ENCODE measurements at places on chromosomes 11 and 22.

- no peak for DNase-seq
These were observed 1.3 kb upstream of the MLC1 start for GRCh38 chr22:50086526-50086925.

DNA sequence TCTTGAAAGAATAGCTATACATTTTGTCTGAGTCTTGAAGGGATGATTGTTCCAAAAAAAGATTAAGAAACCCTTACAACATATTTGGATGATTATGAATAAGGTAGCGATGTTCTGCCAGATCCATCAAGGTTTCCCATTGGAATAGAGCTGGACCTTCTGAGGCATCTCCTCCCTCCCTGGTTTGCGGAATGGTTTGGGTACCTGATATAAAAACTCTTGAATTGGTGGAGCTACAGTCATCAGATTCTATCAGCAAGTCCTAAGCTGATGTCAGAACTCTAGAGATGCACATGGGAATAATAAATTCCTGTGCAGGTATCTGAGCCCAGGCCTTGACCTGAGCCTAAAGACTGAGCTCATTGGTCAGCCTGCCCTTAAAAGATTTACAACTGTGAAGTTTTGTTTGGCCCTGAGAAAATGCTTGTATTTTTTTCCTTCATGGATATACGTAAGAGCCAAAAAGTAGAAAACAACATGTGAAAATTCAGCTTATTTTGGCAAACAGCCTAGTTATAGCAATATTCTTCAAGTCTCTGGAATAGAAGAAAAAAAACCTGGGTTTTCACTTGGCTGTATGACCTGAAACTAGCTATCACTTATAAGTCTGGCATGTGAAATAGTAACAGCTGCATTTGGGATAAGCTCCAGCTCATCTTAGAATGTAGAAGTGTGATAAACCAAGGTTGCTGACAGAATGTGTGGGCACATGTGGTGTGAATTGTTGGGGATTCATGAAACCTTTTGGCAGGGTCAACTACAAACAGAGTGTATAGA is 265.7 kb upstream of the CTSC start:
- DNase-seq: peak; percentile 78

DNA sequence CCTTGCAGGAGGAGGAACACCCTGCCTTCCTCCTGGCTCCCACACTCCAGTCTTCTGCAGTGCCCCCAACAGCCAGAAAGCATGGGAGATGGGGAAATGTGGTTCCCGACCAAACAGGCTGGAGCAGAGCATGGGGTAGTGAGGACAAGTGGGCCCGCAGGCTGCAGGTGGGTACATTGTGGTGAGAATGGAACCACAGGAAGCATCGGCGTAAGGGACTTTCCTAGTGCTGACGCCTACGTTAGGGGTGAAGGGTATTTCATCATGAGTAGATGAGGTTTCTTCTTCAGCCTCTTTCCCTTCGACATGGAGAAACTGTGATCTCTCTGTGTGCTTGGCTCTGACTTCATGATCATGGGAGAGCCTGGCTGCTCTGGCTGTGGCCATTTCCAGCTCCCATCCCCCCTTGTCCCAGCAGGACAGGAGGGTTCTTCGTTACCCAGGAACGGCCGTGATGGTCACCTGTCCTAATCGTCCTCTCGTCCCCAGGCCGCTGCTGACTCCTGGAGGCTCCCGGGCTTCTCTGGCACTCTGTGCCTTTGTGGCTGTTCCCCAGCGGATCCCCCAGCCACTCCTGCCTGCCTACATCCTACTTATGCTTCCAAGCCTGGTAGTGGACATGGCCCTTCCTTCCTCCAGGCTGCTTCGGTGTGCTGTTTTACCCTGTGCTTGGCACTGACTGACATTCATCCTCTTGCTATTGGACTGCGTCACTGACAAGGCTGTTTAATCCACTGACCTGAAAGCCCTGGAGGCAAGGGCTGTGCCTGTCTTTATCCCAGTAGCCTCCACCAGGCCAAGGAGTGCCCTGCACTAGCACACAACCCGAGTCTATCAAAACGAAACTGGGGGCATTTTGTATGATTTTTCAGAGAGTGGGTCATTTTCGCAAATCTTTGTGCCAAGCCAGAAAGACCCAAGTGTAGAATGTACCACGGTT is 65.2 kb upstream of the CECR2 start:
- no peak for DNase-seq

- no peak for DNase-seq
These were observed 846 bp upstream of the OAF start for GRCh38 chr11:120209746-120210625.

GRCh38 chr22:43819421-43819921 is 7.4 kb upstream of the EFCAB6 start:
- no peak for DNase-seq

GRCh38 chr11:134036492-134037045 is 32.3 kb upstream of the JAM3 start:
- DNase-seq: no peak

DNA sequence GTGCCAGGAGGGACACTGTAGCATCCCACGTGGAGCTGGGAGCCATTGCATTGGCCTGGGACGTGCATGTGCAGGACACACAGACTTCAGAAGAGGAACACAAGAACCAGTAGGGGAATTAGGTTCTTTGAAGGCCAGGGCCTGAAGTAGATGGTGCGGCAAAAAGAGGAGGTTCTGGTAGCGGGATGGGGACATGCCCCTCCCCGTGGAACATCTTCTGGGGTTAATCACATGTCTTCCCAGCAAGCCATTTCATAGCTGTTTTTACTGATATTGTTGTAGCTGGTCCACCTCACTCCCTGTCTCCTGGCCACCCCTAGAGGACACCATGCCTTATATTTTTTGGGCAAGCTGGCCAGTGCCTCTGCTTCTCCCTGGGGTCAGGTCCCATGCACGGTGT is 74.3 kb downstream of the SCN3B start:
- no peak for DNase-seq

DNA sequence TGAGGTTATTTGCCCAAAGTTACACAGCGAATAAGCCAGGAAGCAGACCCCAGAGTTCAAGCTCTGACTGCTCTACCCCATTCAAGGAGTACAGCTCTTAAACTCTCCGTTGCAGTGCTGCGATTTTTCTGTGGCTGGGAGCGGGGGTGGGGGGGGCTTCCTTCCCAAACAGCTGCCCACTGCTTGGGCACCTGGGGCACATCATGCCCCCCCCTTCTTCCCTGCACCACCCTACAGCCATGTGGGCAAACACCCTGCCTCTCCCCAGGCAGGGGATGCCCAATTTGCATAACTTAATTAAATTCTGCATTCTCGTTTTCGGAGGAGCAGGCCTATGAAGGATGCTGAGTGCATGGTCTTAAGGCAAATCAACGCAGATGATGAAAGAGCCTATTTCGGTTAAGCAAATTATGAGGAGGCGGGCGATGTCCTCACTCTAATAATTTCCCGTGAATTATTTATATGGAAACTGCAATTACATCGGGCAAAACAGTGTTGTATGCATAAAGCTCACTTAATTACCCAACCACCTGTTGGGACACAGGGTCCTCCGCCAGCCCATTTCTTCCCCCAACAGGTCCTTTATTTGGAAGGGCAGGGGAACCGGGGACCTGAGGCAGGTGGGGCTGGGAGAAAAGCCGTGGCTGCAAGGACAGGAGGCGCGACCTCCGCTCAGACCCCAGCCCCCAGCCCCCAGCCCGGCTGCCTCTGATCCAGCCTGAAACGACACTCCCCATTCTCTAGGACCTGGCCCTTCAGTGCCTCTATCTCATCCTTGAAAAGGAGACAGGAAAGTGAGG is 610.5 kb downstream of the BUD13 start:
- no peak for DNase-seq
